GM23338 (cell line): ENCODE measurements at places on chromosomes 12 and 14. TPM values are rescaled to one million over a fixed set of nuclear protein-coding genes. Genes with fewer than 3 reads are reported as not detected.

PLA2G1B gene
- polyA plus RNA-seq: not detected in 2 replicates

SAMD15 gene
- 0.61 and 0.94 TPM in 2 replicates for polyA plus RNA-seq

TTC5 gene
- polyA plus RNA-seq: 9.3 and 11.9 TPM in 2 replicates

NEUROD4 gene
- 0.05 and 0.13 TPM in 2 replicates for polyA plus RNA-seq

GALNT6 gene
- polyA plus RNA-seq: 8.1 and 8.6 TPM in 2 replicates

ACTR10 gene
- polyA plus RNA-seq: 50.2 and 51.3 TPM in 2 replicates

MIP gene
- 0.29 and 0.47 TPM in 2 replicates for polyA plus RNA-seq

NEMP1 gene
- 10.3 and 11.9 TPM in 2 replicates for polyA plus RNA-seq

DNAJC22 gene
- polyA plus RNA-seq: not detected in 2 replicates

SMCO3 gene
- 0.13 TPM in 1 of 2 replicates, not detected in the other for polyA plus RNA-seq

NRXN3 gene
- 1.2 and 1.8 TPM in 2 replicates for polyA plus RNA-seq

PPFIA2 gene
- polyA plus RNA-seq: 3.0 and 5.4 TPM in 2 replicates

MEG3 gene
- polyA plus RNA-seq: not detected in 2 replicates

DPF3 gene
- polyA plus RNA-seq: 0.18 and 0.37 TPM in 2 replicates

CMTM5 gene
- not detected in 2 replicates for polyA plus RNA-seq

PNMA1 gene
- 18.2 and 19.6 TPM in 2 replicates for polyA plus RNA-seq

SMOC1 gene
- 0.38 and 0.79 TPM in 2 replicates for polyA plus RNA-seq

OTOGL gene
- 0.36 and 0.80 TPM in 2 replicates for polyA plus RNA-seq

ATG101 gene
- 27.7 and 29.4 TPM in 2 replicates for polyA plus RNA-seq

CMA1 gene
- polyA plus RNA-seq: not detected in 2 replicates

SPTB gene
- 0.80 and 1.1 TPM in 2 replicates for polyA plus RNA-seq
